ENCODE measurements at places on chromosomes 1 and 21.

GRCh38 chr1:177983482-177984135 is 13.8 kb upstream of the SEC16B start:
- no peak for DNase-seq

DNA sequence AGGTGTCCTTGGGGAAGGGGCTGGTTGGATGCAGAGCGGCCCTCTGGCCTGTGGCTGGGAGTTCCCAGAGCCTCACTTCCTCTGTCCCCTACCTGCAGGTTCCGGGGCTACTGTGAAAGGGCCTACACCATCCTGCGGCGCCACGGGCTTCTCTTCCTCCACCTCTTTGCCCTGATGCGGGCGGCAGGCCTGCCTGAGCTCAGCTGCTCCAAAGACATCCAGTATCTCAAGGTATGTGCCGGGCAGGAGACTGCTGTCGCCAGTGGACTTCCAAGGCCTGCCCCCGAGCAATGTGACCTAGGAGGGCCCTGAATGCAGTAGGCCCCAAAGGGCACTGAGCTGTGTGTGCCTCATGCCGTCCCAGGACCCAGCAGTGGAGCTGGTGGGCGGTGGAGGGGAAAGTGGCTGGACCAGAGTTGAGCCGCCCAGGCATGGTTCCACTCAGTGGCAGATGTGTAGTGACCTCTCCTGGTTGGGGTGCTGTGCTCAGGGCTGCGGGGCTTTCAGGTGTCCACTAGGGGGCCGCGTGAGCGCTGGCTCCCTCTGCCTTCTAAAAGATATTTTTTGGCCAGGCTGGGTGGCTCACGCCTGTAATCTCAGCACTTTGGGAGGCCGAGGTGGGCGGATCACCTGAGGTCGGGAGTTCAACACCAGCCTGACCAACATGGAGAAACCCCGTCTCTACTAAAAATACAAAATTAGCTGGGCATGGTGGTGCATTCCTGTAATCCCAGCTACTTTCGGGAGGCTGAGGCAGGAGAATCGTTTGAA is 73.4 kb downstream of the PIK3CD start:
- DNase-seq, result peak; percentile 57

GRCh38 chr1:4130096-4130495 is 230.0 kb upstream of the C1orf174 start:
- DNase-seq, result no peak

DNA sequence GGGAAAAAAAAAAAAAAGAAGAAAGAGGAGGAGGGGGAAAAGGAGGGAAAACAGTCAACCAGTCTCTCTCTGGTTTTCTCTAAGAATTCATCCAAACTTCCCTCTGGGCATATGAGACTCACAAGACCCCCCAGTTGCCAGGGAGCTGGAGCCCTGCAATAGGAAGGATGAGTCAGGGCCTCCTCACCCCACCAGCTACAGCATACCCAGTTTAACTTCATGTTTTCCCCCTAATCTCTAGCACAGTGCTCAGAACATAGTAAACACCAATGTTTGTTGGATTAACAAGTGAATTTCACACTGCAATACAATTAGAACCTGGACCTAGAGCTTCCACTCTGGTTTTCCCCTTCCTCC is 7.8 kb downstream of the F11R start:
- no peak for DNase-seq

DNA sequence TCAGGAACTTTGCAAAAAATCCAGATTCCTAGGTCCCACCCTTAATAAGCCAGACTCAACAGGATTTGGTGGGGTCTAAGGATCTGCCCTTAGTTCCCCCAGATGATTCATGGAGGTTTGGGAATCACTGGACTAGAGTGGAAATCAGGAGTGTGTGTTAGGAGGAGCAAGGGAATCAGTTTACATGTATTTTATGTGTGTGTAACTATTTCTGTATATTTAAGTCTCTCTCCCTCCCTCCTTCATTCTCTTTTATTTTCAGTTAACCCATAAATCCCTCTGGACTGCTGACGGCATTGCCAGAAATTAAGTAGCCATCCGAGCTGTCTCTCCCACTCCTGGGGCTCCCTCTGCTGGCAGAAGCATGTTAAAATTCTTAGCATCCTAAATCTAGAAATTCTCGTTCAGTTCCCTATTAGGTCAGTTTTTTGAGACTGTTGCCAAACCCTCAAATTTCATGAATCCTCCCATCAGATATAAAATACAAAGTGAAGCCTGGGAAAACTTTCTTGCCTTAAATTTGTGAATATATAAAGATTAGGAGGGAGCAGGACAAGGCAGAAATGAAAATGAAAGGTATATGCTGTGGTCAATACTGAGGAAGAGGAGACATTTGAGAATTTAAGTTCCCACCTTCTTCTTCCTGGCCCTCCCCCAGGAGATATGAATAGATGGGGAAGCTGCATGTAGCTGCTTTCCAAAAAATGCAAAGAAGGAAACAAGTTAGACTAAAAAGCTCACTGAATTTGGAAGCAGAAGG is 11.7 kb upstream of the HSD11B1 start:
- peak; percentile 44 for DNase-seq
